ENCODE measurements at places on chromosomes 12 and 14.

GRCh38 chr14:39472078-39472477 is 39.8 kb upstream of the FBXO33 start:
- DNase-seq: no peak

- DNase-seq: peak; percentile 16
These were observed 156.6 kb downstream of the TGFB3 start for GRCh38 chr14:75825147-75825592.

DNA sequence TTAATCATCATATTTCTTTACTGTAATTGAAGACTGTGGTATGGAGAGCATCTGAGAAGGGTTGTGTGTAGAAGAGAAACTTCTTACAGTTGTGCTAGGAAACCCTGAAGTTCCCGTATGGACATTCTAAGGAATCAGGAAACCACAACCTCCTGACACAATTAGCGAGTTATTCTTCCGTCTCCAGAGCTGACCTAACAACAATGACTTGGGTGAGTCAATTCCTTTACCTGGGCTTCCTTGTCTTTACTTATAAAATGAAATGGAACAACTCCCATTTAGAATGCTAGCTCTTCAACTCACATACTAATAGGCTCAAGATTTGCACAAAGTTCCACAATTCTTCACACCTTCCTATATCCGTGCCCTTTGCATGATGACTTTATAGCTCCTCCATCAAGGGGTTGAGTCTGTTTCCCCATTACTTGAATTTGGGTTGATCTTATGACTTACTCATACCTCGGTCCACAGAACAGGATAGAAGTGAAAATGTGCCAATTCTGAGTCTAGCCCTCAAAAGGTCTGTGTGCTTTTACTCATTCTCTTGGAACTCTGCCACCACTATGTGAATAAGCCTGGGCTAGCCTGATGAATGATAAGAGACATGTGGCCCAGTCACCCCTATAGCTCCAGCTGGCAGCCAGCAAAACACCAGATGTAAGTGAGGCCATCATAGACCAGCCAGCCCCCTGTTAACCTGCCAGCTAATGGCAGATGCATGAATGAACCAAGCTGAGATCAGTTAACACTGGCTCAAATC is 459.4 kb downstream of the ETNK1 start:
- peak; percentile 69 for DNase-seq

GRCh38 chr14:99476864-99477263 is 3.8 kb downstream of the SETD3 start:
- no peak for DNase-seq

- DNase-seq: no peak
These were observed 1.7 kb upstream of the NKX2-1 start for GRCh38 chr14:36521598-36522345.

GRCh38 chr12:49985981-49986380 is 13.2 kb downstream of the AQP6 start:
- no peak for DNase-seq

- no peak for DNase-seq
These were observed 344.5 kb downstream of the TMTC2 start for GRCh38 chr12:83031196-83031595.

GRCh38 chr14:61130512-61131260 is 149.6 kb downstream of the SLC38A6 start:
- DNase-seq: no peak

- no peak for DNase-seq
These were observed 20.0 kb downstream of the DICER1 start for GRCh38 chr14:95137164-95137803.

DNA sequence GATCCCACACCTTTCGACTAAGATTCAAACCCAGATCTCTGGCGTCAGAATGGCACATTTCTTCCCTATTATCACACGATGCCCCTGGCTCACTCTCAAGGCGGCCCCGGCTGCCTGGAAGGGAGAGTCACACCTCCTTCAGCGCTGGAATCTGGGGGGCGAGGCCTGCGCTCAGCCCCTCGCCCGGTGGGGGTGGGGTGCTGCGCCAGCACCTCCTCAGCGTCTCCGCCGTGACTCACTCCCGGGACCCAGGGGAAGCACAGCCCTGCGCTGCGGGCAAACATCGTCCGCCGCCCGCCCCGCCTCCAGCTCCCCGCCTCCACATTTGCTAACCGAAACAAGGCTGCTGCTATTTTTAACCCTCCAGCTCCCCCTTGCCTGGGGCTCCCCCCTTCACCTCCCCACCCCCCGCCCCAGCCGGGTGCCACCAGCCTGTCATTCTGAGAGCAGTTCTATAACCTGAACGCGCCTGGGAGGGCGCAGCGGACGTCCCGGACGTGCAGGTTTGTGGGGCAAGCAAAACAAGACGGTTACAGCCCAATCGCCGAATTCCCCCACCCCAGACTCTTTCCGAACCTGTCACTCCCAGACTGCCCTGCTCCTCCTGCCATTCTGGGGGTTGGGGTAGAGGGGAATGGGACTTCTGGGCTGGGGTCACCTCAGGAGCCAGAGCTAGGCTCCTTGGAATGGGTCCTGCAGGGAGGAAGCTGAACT is 6.7 kb downstream of the HDAC7 start:
- peak; percentile 93 for DNase-seq

DNA sequence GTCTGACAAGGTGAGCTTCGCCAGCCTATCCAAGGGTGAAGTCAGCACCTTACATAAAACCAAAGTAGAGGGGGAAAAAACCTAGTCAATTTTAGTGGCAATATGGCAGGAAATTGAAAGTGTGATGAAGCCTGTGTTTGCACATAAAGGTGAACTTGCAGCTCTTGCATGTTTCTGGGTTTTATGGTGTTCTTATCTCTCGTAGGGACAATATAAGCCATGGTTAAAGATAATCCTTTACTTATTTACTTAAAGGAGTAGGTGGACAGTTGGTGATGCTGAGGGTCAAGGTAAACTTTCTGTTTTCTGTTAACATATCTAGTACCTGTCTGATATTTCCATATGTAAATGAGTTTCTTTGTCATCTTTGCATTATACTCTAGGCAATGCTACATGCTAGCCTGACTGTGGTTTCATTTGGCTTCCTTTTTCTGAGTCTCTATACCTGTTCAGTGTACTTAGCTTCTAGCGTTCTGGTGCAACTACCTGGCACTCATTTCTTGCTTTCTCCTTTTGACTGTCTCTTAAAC is 32.8 kb downstream of the CCDC91 start:
- no peak for DNase-seq

DNA sequence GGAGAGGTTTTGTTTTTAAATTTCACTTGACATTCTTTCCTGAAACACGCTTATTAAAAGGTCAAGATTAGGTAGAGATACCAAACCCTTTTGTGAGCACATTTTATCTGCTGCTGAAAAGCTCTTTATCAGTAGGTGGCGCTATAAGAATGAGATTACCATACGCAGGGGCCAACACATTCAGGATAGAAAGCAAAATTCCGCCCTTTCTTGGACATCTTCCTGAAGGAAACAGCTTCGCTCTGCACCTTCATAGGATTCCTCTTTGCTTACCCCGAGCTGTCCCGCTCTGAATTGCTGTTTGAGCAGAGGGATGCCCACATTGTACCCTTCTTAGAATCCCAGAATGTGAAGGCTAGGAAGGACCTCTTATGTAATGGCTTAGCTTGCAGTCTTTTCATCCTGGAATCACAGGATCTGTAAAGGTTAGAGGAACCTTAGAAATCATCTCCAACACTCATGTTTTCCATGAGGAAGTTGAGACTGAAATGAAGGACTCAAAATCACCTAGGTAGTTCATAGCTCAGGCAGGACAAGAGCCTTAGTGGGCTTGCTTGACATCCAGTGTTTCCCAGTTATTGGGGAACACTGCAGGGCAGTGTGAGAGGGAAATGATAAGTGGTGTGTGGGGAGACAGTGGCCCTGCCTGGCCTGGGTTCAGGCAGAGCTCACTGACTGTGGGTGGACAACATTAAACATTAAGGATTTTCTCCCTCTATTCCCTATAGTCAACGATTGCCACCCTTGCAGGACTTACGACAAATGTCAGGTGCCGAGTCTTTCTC is 38.7 kb upstream of the CRY1 start:
- peak; percentile 73 for DNase-seq

DNA sequence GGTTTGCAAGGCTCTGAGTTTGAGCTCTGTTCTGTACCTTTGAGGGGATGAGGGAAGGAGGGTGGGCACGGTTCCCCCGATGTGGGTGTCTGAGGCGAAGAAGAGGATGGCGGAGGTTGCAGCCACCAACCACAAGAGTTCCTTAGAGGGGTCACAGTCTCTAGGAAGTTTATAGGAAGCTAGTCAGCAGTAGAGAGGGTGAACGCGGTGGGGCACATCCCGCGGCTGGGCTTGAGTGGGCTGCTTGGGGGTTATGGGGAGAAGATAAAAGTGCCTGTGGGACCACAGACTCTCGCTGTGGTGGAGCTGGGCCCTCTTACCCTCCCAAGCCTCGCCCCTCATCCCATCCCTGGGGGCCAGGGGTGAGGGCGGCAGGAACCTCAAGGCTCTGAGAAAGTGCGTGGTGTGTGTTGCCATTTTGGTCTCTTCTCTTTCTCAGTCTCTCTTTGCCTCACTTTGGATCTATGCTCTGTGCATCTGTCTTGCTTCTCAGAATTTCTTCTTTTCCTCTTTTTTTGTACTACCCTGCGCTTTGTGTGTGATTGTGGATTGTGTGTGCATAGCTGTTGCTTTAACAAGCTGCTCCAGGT is 2.7 kb downstream of the CD4 start:
- DNase-seq: no peak

DNA sequence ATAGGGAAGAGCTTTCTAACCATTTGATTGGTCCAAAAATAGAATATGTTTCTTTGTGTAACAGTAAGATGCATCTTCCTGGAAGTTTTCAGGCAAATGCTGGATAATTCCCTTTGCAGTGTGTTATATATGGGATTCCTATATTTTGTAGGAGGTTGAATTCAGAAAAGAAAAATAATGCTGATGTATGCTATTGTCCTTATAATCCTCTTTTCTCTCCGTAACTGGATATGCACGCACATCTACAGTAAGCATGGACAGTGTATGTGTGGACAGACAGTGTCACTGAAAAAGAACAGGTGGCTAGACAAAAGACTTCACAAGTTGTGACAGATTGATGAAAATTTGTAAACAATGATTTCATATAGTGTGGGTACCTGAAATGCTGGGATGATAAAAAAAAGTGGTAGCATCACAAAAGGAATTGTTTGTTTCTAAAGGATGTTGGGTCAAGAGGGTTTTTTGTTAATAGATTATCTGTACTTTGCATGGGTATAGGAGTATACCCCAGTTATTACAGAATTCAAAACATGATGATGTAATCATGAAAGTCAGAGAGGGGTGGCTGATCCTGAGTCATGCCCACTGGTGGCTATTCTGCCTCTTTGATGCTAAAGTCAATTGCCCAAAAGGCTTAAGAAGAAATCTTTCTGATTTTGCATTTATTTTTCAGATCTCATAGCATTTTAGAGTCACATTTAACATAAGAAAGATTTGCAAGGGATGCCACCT is 160.7 kb upstream of the TMTC1 start:
- peak; percentile 25 for DNase-seq

All from cardiac fibroblast (primary cell).